ENCODE measurements at places on chromosomes 3 and 15.

DNA sequence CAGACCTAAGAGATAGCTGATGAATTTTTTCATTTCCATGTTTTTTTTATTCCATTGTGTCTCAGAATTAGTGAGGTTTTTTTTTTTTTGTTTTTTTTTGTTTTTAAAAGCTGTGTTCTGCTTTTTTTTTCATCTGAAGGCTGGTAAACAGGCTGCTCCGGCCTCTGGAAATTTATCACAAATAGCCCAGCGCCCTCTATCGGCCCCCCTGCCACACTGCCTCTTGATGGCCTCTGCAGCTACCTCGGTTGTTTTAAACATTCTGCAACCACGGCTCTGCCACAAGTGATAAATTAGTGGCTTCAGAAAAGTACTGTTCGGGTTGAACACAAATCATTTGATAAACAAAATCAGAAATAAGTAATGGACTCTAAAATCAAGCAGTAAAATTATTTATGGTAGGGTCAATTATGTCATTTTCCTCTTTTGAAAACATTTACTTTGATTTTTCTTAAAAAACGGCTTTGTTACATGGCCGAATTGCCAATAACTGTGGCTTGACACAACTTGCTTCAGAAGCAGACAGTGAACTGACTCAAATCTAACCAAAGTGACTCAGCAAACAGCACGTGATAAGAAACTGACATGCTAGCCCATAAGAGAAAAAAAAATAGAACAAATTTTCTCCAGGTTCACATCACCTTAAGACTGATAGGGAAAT lies 87.8 kb downstream of the RSL24D1 start:
- peak; percentile 33 for DNase-seq

DNA sequence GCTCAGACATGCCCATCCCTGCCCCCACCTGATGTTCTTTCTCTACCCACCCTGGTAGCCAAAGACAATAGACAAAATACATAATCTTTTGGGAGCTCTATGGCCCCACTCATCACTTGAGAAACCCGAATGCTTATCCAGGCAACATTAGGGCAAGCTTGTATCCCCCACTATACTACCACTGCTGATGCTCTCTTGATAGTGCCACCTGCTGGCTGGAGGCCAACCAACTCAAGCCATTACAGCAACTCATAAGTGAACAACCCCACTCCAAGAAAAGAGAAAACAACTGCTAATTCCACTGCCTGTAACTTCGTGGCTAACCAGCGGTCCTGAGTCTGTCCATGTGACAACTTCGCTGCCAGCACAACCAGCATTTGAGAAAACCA lies 342.5 kb upstream of the TGFBR2 start:
- DNase-seq = no peak

DNA sequence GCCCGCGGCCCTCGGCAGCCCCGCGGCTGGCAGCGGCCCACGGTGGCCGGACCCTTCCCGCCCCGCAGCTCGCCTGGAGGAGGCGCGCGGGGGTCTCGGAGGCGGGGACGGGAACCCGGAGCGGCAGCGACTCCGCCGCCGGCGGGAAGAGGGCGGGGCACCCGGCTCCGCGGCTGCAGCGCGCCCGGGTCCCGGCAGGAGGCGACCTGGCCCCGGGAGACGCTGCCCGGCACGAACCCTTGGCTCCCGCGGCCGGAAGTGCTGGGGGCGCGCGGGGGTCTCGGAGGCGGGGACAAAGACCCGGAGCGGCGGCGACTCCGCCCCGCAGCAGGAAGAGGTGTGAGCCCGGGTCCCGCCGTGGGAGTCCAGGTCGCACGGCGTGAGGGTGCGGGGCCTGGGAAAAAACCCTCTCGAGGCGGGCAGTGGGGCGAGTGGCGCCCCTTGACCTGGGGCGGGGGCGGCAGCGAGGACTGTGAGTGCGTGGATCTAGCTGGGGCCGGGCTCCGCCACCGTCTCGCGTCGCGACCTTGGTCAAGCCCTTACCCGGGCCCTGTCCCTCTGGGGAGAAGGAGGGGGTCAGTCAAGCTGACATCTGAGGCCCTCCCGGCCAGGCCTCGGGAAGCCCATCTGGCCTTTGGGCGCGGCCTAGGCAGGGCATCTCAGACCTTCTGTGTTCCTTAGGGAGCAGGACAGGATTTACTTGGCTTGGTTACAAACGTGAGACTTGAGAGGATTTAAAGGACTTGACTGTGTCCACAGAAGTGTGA lies at the start of gene CIB2:
TSS of gene CIB2 (minus strand) at position 151 of the 767 bp plus-strand sequence. CDS start 230 bp downstream, outside the sequence.
- DNase-seq = peak; percentile 45

DNA sequence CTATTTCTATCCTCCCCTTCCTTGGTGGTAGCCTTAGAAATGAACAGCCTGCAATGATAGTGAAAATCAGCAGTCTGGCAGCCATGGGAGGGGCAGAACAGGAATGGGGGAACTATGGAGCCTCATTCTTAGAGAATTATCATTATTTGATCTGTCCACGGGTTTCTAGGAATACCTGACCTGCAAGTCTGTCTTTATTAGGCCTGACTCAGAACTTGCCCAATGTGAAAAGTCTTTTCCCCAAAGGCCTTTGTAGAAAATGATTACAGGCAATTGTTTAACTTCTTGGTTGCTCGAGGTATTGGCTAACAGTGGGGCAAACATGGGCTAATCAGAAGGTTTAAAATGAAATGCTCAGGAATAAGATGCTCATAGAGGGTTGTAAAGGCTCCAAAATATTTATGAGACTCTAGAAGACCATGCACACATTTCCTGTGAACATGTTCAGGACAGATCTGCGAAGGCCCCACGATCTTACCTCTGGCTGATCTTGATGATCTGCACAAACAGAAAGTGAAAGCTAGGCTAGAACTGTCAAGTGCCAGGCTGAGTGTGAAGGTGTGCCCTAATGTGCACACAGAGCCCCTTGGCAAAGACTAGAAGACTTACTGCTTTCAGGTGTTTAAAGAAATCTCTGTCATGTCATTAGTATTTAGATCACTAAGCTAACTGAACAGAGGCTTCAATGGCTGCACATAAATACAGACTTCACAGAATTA lies 39.6 kb upstream of the LAMP3 start:
- no peak for DNase-seq

- peak; percentile 65 for DNase-seq
Observed at GRCh38 chr15:100713163-100713867, 110.9 kb downstream of the ASB7 start.

- no peak for DNase-seq
Observed at GRCh38 chr3:134353831-134354611, 20.2 kb downstream of the AMOTL2 start.

All from astrocyte of the spinal cord (primary cell).